Stimulated activated CD4-positive, alpha-beta T cell treated with anti-CD3 and anti-CD28 coated beads, Interleukin-12 subunit alpha, Interleukin-12 subunit beta, amount 100 ng/mL, for 4 hours (primary cell): ENCODE measurements at places on chromosomes 7 and 10.

- DNase-seq = no peak
These were observed 28.1 kb downstream of the ATE1 start for GRCh38 chr10:121899727-121900126.

DNA sequence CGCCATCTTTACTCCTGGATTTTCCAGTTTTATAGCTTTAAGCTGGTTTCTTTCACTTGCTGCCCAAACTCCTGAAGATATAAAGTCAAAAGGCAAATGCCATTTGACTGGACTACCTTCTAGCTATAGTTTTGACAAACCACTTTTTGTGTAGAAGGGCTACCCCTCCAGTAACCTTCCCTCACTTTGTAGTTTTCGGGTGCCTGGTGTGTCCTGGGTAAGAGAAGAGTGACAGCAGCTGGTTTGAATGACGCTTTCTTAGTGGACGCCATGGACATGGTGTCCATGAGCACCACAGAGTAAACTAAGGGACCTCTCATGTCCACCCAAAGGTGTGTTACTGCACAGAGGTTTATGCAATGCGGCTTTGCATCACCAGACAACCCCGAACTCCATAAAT, 21.2 kb upstream of the PITRM1 start:
- no peak for DNase-seq

DNA sequence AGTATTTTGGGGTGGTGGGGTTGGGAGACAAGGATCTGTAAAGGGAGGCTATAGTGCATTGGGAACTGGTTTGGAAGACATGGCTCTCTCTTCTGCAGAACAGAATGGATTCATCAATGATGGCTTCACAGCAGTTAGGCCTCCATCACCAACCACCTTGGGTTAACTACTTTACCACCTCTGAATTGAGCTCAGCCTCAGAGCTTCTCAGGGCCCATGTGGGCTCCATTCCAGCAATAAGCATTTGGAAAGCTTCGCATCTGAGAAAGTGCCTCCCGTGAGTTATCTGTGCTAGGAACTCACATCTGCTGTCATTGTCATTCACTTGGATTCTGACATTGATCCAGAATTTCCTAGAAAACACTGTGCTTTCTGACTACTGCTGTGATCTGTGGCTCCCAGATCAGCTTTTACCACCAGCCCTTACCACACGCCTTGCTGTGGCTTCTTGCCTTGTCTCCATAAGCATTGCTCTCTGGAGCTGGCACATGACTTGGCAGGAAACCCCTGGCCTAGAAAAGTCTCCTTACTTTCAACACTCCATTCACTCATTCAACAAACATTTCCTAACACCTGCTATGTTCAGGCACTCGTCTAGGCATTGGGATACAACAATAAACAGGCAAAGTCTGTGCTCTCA, 70.7 kb upstream of the ADO start:
- DNase-seq = no peak

GRCh38 chr7:63047546-63047945, 951.1 kb upstream of the ZNF722 start:
- DNase-seq = no peak

GRCh38 chr7:10770176-10770575, 203.5 kb upstream of the PHF14 start:
- no peak for DNase-seq

DNA sequence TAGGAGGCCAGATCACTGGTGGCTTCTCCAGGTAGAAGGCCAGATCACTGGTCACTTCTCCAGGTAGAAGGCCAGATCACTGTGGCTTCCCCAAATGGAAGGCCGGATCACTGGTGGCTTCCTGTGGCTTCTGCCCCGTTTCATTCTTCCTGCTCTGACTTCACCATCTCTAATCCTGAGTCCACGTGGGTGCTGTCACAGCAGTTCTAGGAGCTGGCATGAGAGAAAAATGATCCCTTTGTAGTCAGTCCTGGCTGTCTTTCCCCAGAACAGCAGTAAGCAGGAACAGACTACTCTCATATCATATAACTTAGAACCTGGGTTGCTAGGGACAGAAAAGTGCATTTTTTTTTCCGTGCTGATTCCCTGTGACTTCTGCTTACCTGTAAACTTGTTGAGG, 90.9 kb downstream of the ACTR3B start:
- DNase-seq = no peak

GRCh38 chr7:45325378-45325777, 167.8 kb downstream of the RAMP3 start:
- DNase-seq = no peak

DNA sequence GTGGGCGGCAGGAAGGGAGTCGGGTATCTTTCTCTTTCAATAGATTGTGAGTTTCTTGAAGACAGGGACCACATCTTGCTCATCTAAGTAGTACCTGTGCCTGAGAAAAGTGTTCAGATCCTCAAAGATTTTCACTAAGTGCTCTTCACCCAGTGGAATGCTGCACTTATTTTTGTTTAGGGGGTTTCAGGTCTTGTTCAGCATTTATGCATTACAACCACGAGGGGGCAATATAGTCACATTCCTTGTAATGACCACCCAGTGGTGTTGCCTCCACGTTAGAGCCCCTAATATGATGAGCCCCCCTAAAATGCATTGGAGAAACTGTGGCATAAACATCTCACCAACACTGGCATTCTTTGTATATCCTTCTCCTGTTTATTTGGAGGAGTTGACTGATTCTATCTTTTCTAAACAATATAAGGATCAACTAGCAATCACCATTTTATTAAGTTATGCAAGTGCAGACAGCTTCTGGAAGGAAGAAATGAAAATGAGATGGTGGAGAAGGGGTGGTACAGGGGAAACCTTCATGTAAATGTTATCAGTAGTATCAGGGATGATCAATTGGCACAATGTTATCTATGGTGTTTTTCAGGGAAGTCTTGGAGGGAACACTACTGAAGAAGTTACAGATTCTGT, 3.1 kb upstream of the PAPSS2 start:
- no peak for DNase-seq

DNA sequence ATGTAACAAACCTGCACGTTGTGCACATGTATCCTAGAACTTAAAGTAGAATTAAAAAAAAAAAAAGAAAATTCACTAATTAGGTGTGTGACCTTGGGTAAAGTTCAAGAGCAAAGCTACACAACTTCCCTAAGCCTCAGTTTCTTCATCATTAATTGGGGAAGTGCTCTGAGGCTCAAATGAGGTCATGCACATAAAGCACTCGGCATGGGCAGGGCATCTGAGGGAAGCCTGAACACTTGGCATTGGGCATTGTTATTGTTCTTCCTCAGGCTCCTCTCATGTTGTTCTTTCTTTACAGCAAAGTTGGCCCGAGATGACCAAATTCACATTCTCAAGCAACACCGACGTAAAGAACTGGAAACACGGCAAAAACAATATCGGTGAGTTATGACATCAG, 21.5 kb downstream of the ALOX5 start:
- no peak for DNase-seq

- DNase-seq = no peak
These were observed 95.7 kb downstream of the DNAJB6 start for GRCh38 chr7:157432541-157432956.

- peak; percentile 91 for DNase-seq
These were observed 5.2 kb upstream of the CAMK2G start for GRCh38 chr10:73879296-73880173.

DNA sequence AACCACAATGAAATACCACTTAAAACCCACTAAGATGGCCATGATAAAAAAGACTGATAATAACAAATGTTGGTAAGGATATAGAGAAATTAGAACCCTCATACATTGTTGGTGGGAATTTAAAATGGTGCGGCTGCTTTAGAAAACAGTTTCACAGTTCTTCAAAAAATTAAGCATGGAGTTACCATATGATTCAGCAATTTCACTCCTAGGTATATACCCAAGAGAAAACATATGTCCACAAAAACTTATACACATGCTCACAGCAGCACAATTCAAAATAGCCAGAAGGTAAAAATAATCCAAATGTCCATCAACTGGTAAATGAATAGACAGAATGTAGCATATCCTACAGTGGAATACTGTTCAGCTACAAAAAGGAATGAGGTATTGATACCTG, 30.0 kb downstream of the ATXN7L1 start:
- no peak for DNase-seq

DNA sequence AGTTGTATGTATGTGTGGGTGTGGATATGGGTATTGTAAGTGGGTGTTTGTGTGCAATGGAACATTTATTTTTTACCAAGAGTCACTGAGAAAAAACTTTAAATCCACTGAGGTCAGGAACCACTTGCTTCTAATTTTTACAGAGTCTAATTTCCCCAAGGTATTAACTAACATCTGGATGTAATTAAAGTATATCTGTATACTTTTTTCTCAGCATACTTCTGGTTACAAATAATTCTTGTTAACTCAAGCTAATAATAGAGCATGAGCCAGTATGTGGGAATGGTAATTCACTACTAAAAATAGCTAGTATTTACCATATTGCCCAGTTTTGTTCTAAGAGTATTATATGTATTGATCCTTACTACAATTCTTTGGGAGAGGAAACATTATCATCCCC, 24.6 kb upstream of the STEAP4 start:
- DNase-seq = no peak

- DNase-seq = no peak
These were observed 568.5 kb downstream of the CALN1 start for GRCh38 chr7:71843676-71844075.
